Myometrial cell (primary cell): ENCODE measurements at places on chromosomes 3 and 15. TPM values are rescaled to one million over a fixed set of nuclear protein-coding genes. Genes with fewer than 3 reads are reported as not detected.

Gene FANCD2OS
- not detected in 2 replicates for total RNA-seq

Gene XYLB
- total RNA-seq: 2.0 and 3.2 TPM in 2 replicates

Gene KIF23
- 47.5 and 61.7 TPM in 2 replicates for total RNA-seq

Gene CHSY1
- total RNA-seq: 25.1 and 26.4 TPM in 2 replicates

Gene SEMA3F
- total RNA-seq: 5.2 and 7.8 TPM in 2 replicates

Gene GOLGA6L7
- total RNA-seq: not detected in 2 replicates

Gene LRRC2
- 0.18 TPM in 1 of 2 replicates, not detected in the other for total RNA-seq

Gene RPL22L1
- total RNA-seq: 578 and 593 TPM in 2 replicates

Gene FEZF2
- not detected in 2 replicates for total RNA-seq

Gene ARNT2
- 6.2 and 9.5 TPM in 2 replicates for total RNA-seq

Gene PCBP4
- 66.3 and 87.4 TPM in 2 replicates for total RNA-seq

Gene DPPA2
- total RNA-seq: not detected in 2 replicates

Gene SECISBP2L
- total RNA-seq: 13.3 and 17.7 TPM in 2 replicates

Gene KNL1
- total RNA-seq: 17.3 and 38.5 TPM in 2 replicates

Gene PIGBOS1
- 34.0 and 34.9 TPM in 2 replicates for total RNA-seq

Gene PATL2
- total RNA-seq: not detected in 2 replicates

Gene MUC20
- 1.7 TPM in 1 of 2 replicates, not detected in the other for total RNA-seq

Gene TRIM71
- total RNA-seq: not detected in 2 replicates

Gene SEMA5B
- under 0.01 TPM in 1 of 2 replicates, not detected in the other for total RNA-seq

Gene SELENOT
- 169 and 240 TPM in 2 replicates for total RNA-seq

Gene SENP8
- total RNA-seq: 1.4 and 3.5 TPM in 2 replicates

Gene MYO1E
- 62.3 and 70.7 TPM in 2 replicates for total RNA-seq

Gene ADAMTS17
- total RNA-seq: 1.1 TPM in 1 of 2 replicates, not detected in the other

Gene CELSR3
- 0.86 and 1.4 TPM in 2 replicates for total RNA-seq

Gene ALS2CL
- total RNA-seq: 1.8 and 2.3 TPM in 2 replicates

Gene ZNF717
- 3.2 and 4.9 TPM in 2 replicates for total RNA-seq

Gene PLSCR4
- 19.6 and 22.5 TPM in 2 replicates for total RNA-seq

Gene FOXB1
- not detected in 2 replicates for total RNA-seq

Gene SAXO2
- 0.29 and 0.71 TPM in 2 replicates for total RNA-seq

Gene USF3
- 5.2 and 6.0 TPM in 2 replicates for total RNA-seq

Gene TTLL3
- 3.2 and 4.4 TPM in 2 replicates for total RNA-seq

Gene COL6A5
- not detected in 2 replicates for total RNA-seq

Gene GRAMD1C
- total RNA-seq: 2.0 and 3.9 TPM in 2 replicates

Gene LRTM1
- not detected in 2 replicates for total RNA-seq

Gene TLE3
- 20.7 and 21.0 TPM in 2 replicates for total RNA-seq

Gene NEK11
- 5.7 and 6.3 TPM in 2 replicates for total RNA-seq

Gene PPM1M
- 22.7 and 27.7 TPM in 2 replicates for total RNA-seq

Gene UROC1
- not detected in 2 replicates for total RNA-seq

Gene APBA2
- total RNA-seq: 4.8 and 7.2 TPM in 2 replicates

Gene MESP2
- under 0.01 and 2.8 TPM in 2 replicates for total RNA-seq
